ENCODE measurements at places on chromosomes 7 and 10.

DNA sequence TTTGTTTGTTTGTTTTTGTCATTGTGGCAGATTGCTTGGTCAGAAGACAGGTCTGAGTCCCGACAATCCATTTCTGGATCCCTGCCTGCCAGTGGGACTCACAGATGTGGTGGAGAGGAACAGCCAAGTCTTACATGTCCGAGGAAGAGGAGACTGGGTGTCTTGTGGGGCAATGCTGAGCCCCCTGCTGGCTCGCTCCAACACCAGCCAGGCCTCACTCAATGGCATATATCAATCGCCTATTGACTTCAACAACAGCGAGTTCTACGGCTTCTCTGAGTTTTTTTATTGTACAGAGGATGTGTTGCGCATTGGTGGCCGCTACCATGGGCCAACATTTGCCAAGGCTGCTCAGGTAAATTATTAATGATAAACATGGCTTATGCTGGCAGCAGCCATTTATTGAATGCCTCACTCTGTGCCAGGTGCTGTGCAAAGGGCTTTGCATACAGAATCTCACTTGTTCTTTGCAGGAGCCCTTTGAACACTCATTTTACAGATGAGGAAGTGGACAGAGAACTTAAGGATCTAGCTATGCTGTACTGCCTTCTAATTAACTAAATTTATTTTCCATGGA is 33.3 kb downstream of the COX15 start:
- no peak for DNase-seq

DNA sequence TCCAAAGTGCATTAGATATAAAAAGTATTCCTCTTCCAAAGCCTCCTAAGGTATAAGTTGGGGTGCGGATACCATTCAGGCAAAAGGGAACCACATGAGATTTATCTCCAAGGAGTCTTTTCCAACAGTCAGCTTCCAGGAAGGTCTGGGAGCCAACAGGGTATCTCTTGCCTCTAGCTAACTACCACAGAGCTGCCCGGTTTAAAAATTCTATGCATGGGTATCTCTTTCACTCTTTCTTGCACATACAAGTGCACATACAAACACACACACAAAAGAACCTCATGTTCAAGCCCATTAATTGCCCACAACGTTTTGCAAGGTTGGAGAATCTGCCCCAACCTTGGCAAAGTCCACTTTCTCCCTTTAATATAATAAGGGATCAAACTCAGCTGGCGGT is 80.7 kb downstream of the CDK6 start:
- no peak for DNase-seq

GRCh38 chr7:135160858-135161653 is 9.5 kb downstream of the CYREN start:
- no peak for DNase-seq

DNA sequence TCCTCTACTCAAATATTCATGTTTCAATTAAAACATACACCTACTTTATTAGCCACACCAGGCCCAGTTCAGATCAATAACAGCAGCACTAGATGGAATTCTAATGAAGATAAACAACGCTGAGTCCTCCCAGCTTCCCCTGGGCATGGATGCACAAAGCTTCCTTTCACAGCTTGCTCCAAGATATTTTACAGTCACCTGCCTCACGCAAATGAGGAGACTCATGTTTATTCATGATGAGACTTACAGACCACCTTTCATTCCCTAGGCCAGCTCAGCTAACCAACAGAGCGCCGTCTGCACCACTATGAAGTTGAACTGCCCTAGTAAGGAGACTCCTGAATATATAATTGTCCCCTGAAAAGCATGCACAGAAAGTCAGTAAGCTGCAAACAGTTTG is 283.0 kb upstream of the AOAH start:
- no peak for DNase-seq

- no peak for DNase-seq
Measured at GRCh38 chr10:110058212-110058611, 50.4 kb downstream of the ADD3 start.

DNA sequence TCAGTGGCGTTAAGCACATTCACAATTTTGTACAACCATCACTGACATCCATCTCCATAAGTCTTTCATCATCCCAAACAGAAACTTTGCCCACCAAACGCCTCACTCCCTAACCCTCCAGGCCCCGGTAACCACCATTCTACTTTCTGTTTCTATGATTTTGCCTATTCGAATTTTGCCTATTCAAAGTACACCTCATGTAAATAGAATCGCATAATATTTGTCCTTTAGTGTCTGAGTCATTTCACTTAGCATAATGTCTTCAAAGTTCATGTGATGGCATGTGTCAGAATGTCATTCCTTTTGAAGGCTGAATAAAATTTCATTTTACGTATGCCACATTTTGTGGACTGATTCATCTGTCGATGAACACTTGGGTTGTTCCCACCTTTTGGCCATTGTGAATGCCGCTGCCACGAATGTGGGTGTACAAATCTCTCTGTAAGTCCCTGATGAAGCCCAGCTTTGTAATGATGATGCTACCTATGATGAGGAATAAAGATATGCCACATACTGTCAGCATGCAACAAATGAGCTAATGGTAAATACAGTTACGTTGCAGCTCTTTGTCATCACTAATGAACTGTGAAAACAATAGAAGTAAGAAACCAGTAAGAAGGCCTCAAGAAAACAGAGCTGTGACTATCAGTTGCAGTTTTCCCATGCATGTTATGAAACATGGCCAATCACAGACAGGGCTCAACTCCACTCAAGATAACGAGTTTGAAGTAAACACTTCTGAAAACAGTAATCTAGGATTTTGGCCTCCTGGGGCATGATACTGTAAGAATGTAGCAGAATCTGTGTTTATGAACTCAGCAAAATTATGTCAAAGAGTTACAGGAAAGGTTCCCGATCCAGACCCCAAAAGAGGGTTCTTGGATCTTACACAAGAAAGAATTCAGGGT is 120.0 kb downstream of the ADAM12 start:
- DNase-seq = no peak

DNA sequence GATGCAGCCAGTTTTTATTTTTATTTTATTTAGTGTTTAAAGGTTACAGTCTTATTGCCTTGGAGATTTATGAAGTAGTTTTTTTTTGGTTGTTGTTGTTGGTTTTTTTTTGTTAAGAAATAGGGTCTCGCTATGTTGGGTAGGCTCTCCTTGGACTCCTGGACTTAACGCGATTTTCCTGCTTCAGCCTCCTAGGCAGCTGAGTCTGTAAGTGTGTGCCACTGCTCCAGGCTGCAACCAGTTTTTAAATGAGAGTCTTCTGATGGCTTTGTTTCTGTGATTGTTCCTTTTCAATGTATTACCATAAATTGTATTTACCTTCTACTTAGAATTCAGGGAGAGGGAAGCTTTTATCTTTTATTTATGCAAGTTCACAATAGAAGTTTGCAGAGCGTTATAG is 62.8 kb downstream of the BICC1 start:
- DNase-seq = no peak
